ENCODE measurements at places on chromosomes 6 and 20. TPM values are rescaled to one million over a fixed set of nuclear protein-coding genes. Genes with fewer than 3 reads are reported as not detected.

KCNG1 gene
- 2.3 TPM for total RNA-seq

NR2E1 gene
- not detected for total RNA-seq

BLOC1S5 gene
- 14.6 TPM for total RNA-seq

HDGFL1 gene
- total RNA-seq: not detected

KHDC1L gene
- total RNA-seq: not detected

CNR1 gene
- under 0.01 TPM for total RNA-seq

TREML2 gene
- not detected for total RNA-seq

FYN gene
- total RNA-seq: 77.5 TPM

SPINT4 gene
- total RNA-seq: not detected

DIDO1 gene
- total RNA-seq: 20.4 TPM

SLC22A23 gene
- total RNA-seq: 52.6 TPM

VIP gene
- 0.39 TPM for total RNA-seq

RFX6 gene
- not detected for total RNA-seq

NCOA3 gene
- total RNA-seq: 22.5 TPM

SLC32A1 gene
- not detected for total RNA-seq

TTLL9 gene
- not detected for total RNA-seq

HCK gene
- not detected for total RNA-seq

SYCP2 gene
- 1.1 TPM for total RNA-seq

MYO6 gene
- total RNA-seq: 26.7 TPM

C20orf204 gene
- 6.3 TPM for total RNA-seq

Data from dermis microvascular lymphatic vessel endothelial cell (primary cell).